ENCODE measurements at places on chromosomes 3 and 15. TPM values are rescaled to one million over a fixed set of nuclear protein-coding genes. Genes with fewer than 3 reads are reported as not detected.
A peak's percentile ranks its signal among the peaks of the same experiment; 100 is the strongest.

The GABRA5 gene
- not detected for total RNA-seq

The RFT1 gene
- total RNA-seq: 8.3 TPM

The CHL1 gene
- 65.7 TPM for total RNA-seq

The NME9 gene
- total RNA-seq: not detected

GRCh38 chr3:4409971-4410573 is 57.0 kb downstream of the SUMF1 start:
- DNase-seq: no peak

DNA sequence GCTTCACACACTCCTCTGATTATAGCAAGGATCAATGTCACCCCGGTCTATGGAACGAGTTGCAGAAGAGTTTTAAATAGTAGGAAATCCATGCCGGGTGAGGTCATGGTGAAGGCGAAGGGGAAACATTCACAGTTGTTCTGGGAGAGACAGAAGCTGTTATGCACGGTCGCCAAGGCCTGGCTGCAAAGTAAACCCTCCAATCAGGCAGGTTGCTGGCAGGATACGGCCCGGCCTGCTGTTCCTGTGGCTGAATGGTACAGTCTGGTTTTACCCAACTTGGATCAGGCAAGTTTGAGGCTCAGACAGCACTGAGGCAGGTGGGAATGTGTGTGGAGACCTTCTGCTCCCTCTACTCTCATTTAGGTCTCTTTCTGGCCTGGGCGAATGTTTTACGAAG is 45.3 kb upstream of the ATP2B2 start:
- peak; percentile 36 for DNase-seq

DNA sequence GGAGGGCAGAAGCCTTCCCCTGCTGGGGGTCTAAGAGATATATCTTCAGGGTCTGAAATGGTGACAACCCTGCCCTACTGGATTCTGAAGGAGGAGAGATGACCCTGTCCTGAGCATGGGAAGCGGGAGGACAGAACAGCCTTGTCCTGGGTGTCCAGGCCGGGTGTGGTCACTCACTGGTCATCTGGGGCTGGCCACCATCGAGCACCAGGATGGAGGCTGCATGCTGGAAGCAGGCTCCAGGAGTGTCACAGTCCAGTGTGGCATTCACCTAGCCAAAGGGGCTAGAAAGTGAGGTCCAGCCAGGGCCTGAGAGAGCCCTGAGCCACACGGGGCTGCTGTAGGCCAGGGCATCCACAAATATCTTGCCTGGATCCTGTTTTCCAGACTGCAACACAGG is 5.2 kb downstream of the CDHR4 start:
- no peak for DNase-seq

DNA sequence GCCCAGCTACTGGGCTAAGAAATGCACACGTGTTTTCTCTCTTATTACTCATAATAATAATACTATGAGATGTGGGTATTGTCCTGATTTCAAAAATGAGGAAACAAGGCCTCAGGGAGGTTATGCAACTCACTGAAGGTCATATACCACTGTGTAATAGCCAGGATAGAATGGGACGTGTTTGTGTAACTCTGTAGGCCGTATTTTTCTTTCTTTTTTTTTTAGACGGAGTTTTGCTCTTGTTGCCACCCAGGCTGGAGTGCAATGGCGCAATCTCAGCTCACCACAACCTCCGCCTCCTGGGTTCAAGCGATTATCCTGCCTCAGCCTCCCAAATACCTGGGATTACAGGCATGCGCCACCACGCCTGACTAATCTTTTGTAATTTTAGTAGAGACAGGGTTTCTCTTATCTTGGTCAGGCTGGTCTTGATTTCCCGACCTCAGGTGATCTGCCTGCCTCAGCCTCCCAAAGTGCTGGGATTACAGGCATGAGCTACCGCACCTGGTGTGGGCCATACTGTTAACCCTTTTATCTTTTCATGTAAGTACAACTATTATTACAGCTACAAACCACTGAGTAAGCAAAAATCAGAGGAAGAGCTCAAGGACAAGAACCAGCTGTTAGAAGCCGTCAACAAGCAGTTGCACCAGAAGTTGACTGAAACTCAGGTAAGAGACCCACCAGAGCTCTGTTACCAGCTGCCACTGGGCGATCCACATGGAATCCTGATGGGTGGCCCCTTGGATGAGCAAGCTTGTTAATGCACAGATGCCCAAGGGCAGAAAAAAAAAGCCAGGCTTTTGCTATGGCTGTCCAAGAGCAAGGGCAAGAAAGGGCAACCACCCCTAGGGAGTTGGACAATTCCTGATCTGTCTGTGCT is 6.7 kb downstream of the KNSTRN start:
- DNase-seq: no peak

GRCh38 chr3:70703305-70704102 is 391.1 kb upstream of the MDFIC2 start:
- no peak for DNase-seq

DNA sequence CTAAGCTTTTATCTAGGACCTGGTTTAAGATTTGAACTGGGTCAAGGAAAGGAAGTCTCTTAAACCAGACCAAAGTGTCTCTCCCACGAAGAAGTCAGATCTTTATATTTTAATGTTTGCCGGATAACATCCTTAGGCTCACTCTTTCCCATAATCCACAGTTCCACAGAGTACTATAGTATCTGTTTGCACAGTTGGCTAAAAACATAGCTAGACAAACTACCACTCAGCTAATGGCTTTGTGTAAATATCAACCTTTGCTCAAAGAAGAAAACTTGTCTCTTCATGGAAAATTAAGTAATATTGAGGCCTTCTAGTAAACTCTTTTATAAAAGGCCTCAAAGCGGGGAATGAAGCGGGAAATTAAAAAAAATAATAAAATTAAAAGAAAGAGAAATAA is 13.5 kb upstream of the SLC9C1 start:
- no peak for DNase-seq

DNA sequence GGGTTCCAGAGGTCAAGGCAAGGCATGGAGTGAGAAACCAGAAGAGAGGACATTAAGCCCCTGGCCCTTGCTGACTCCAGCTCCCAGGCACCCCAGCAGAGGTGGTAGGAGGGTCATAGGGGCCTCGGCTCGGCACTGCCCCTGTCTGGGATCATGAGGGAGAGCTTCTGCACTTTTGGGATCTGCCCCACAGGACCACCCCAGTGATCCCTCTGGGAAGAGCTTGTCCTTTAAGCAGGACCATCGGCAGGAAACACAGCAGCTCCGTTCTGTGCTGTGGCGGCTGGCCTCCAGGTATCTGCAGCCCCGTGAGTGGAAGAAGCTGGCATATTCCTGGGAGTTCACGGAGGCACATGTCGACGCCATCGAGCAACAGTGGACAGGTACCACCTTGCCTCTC is 35.5 kb downstream of the ANKDD1A start:
- DNase-seq: no peak

GRCh38 chr3:39149059-39149455 is 4.3 kb downstream of the CSRNP1 start:
- DNase-seq: no peak

DNA sequence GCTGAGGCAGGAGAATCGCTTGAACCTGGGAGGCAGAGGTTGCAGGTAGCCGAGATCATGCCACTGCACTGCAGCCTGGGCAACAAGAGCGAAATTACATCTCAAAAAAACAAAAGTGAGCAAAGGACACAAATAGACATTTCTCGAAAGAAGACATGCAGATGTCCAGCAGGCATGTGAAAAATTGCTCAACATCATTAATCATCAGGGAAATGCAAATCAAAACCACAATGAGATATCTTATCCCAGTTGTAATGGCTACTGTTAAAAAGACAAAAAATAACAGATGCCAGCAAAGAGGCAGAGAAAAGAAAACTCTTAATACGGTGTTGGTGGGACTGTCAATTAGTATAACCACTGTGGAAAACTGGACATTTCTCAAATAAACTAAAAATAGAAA is 20.9 kb downstream of the ASB7 start:
- DNase-seq: no peak

DNA sequence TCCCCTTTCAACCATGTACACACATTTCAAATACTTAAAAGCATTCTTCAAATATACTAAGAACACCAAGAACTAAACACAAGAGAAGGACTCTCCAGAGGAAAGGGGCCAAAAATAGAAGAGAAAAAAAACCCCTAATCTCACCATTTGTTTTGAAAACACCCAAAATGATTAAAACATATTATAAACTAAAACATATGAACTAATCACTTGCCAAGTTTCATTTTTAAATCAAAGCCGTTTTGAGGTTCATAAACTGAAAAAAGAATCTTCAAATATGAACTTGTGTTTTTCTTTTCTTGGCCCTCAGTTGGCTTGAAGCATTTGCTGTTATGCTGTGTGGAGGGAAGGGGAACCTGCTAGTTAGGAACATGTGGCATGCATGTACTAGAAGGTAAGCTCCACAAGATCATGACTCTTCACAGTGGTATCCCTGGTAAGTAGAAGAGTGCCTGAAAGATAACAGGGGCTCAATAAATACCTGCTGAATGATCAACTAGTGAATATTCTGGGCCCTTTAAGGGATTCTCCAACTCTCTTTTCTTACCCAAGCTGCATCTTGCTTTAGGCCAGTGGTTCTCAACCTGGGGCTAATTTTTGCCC is 224.5 kb downstream of the TIGIT start:
- DNase-seq: no peak

DNA sequence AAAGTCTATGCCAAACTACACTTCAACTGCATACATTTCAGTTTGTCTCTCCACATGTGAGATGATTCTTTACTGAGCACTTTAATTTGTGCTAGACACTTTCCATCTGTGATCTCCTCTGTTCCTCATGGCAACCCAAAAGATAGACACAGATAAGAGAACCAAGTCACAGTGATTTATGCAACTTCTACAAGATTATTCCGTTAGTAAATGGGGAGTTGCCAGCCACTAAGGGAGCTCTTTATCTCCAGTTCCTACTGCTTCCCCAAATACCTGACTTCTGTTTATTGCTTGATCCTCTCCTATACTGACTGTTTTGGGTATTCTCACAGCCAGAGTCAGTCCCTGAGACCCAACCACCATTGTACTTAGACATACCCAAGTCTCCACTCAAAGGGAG is 24.1 kb upstream of the AKAP13 start:
- DNase-seq: no peak

DNA sequence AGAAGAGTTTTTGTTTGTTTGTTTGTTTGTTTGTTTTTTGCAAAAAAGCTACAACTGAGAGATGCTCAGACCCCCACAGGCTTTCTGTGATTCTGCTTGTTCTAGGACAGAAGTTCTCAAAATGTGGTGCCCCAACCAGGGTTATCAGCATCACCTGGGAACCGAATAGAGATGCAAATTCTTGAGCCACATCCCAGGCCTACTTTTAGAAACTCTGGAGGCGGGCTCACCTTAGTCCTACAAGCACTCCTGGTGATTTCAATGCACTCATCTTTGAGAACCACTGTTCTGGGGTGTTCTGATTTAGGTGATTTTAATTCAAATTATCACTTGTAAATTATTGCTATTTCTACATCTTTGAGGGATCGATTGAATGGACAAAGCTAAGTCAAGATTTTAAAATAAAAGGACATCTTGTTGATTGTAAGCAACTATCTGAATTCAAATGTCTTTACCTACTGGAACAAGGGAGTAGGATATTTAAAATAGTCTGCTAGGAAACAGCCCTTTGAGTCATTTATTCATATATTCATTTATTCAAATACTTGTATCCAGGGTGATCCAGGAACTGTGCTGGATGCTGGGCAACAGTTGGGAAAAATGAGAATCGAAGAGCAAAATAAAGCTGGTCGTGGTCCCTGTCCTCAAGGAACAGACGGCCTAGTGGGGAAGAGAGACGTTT is 44.7 kb upstream of the CADPS start:
- DNase-seq: no peak

DNA sequence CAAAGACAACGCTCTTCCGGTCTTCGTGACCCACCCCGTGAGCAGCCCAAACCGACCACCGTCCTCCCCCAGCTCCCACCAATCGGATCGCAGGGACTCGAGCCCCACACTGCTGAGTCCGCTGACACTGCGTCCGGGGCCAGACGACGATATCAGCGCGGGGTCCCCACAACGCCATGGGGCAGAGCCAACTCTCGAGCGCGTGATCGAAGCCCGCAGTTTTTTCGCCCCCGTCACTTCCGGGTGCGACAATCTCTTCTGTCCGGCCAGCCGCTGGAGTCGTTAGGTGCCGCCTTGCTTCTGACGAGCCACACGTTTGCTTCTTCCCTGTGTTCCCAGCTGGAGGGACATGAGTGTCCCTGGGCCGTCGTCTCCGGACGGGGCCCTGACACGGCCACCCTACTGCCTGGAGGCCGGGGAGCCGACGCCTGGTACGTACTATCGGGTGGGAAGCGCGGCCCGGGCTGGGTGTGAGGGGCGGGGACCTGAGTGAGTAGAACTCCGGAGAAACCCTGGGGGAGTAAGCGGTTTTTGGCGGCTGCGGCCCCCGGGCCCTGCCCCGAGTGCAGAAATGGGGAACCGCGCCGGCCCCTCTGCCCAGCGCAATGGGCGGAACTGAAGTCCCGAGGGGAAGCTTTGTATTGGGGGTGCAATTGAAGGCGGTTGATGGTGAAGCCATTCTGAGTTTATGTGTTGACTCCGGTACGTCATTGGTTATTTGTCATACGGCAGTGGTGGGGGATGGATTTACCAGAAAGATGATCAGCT is at the start of gene BLOC1S6:
BLOC1S6 (plus strand) TSS at position 285 of the 768 bp plus-strand sequence; CDS start at position 350, 65 bp downstream.
- DNase-seq: peak; percentile 95
